NB4 (cell line): ENCODE measurements at places on chromosomes 16 and 17.

DNA sequence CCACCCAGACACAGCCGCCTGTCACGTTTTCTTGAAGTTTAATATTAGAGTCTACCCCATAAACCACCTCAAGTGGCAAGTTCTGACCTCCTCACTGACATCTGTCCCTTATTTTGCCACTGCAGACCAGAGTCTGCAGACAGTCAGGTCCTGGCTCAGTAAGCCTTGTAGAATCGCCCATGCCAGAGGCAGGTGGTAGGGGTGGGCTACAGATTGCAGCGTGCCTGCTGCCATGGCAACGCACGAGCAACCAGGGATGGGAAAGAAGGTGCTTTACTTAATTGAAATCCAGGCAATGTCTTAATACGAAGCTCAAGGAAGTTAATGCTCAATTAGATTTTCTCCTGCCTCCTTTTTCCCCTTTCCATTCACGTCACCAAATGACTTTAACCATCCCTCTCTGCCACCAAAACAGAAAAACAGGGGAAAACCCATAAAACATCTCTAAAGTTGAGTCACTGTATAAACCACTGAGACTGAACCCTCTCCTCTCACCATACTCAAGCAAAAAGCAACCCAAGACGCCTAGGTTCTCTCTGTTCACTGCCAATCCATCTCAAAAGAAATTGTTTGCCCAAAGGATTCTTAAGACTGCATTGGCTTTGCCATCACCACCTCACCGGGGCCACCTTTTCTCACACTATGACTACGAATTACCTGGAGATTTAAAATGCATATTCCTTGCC lies 228.8 kb downstream of the SLC39A11 start:
- no peak for DNase-seq

DNA sequence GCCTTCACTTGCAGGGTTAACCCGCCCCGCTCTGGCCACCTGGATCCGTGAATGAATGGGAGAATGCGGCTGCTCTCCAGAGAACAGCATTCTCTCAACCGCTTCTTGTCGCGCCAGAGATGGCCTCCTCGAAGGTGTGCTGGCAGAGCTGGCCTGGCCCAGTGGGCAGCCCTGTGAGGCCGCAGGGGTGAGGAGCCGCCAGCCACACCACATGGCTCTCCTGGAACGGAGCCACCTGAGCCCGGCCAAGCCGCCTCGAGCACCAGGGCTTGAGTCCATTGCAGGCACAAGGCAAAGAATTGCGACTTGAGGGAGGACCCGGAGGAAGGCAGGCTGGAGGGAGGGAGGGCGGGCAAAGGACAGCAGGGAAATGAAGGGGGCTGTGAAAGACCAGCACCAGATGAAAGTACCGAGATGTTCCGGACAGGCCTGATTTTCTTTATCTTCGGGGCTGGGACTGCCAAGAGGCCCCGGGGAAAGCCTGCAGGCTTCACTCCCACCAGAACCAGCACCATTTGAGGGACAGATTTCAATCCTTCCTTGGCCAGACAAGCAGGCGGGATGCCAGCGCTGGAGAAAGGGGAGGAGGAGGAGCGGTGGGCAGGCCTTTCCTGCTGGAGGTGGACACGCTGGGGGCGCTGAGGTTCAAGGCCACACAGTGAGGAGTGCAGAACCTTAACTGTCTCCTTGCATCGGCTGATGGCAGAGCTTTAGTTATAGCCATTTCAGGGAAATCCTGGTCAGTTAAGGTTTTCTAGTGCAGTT lies 69.4 kb downstream of the MRC2 start:
- DNase-seq = no peak

- no peak for DNase-seq
Observed at GRCh38 chr17:7166873-7167272, 12.3 kb downstream of the ASGR1 start.

DNA sequence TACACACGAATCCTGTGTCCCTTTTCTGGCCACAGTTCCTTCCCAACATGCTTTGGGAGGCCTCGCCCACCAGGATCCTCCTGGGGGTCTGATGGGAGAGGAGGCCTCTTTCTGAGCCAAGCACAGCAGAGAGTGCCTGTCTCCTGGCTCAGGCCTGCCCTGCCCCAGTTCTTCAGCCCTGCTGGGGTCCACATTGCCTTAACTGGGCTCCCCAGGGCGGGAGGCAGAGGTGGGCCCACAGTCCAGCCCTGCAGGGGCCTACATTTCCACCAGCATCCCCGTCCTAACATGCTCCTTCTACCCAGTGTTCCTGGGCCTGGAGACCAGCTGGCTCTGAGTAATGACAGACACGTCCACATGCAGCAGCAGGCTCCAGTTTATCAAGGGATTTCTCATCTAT lies 29.6 kb downstream of the WNT9B start:
- DNase-seq = no peak

DNA sequence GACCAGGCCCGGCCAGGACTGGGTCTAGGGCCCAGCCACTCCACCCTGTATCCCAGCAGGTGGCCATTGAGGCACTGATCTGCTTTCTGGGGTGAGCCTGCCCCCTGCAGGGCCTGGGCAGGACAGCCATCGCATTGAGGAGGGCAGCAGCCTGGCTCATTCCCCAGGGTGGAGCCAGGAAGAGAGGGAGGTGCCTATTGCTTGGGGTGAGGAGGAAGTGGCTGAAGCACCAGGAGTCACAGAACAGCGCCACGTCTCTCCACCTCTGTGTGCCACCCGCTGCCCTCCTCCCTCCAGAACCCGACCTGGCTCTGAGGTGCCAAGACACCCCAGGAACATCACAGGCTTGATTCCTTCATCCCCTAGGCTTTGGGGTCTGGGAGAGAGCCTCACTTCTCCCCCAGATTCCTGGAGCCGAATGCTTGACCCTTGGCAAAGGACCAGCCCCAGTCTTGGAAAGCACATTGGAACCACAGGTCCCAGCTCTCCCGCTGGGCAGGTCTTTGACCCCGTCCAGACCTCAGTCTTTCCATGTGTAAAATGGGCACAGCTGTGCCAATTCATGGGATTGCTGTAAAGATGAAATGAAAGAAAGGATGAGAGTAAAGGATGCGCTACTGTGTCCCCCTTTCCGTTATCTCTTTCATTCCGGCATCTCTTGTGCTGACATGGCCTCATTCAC lies 7.2 kb upstream of the KRT36 start:
- peak; percentile 90 for DNase-seq

GRCh38 chr17:699345-699744 lies 15.3 kb downstream of the VPS53 start:
- DNase-seq = no peak

DNA sequence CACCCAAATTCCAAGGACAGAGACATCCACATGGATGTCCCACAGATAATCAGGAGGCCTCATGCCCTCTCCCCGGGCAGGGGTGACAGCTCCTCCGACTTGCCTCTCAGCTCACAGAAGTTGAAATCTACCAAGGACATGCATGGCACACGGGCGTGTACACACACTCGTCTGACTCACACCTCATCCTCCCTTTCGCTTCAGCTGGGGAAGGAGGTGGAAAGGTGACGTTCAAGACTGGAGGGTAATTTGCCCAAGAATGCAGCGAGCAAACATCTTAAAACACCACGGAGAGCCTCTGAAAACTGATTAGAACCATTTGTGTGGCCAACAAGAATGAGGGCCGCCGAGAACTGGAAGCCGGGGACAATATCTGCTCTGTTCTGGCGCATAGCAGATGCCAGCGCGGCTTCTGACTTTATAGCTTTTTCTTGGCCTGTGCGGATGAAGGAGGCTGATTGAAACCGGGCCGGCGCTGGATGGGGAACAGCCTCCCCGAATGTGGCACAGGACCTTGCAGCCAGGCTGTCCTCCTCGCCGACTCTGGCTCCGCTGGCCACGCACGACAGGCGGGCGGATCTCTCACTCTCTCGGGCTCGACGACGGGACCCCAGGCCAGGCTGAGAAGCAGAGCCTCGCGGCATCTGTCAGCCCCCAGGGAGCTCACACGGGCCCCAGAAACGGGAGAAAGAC lies 100.9 kb downstream of the C16orf95 start:
- DNase-seq = no peak

- DNase-seq = peak; percentile 65
Observed at GRCh38 chr16:31678649-31679325, 151.1 kb downstream of the AHSP start.

- DNase-seq = peak; percentile 81
Observed at GRCh38 chr16:14529010-14529669, 100.9 kb downstream of the PARN start.

- no peak for DNase-seq
Observed at GRCh38 chr16:58343562-58343961, 48.7 kb upstream of the GINS3 start.

DNA sequence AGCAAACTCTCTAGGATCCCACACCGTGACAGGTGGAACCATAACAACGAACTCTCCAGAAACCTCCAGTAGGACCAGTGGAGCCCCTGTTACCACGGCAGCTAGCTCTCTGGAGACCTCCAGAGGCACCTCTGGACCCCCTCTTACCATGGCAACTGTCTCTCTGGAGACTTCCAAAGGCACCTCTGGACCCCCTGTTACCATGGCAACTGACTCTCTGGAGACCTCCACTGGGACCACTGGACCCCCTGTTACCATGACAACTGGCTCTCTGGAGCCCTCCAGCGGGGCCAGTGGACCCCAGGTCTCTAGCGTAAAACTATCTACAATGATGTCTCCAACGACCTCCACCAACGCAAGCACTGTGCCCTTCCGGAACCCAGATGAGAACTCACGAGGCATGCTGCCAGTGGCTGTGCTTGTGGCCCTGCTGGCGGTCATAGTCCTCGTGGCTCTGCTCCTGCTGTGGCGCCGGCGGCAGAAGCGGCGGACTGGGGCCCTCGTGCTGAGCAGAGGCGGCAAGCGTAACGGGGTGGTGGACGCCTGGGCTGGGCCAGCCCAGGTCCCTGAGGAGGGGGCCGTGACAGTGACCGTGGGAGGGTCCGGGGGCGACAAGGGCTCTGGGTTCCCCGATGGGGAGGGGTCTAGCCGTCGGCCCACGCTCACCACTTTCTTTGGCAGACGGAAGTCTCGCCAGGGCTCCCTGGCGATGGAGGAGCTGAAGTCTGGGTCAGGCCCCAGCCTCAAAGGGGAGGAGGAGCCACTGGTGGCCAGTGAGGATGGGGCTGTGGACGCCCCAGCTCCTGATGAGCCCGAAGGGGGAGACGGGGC lies 1.3 kb downstream of the SPN start:
- peak; percentile 90 for DNase-seq

DNA sequence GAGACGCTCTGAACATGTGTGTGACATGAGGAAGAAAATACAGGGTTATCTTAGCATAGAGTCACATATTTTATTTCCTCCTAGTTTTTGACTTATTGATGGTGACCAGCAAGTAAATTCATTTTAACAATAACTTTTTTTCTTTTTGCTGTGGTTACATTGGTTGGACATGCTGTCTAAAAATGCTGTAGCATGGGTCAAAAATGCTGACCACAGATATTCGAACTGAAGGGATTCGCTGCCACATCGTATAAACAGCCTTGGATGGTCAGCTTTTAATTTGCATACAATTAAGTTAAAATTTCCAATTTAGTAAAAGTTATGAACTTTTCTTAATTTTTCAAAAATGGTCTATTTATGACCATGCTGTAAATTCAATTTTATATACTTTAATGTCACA lies 30.5 kb downstream of the RPGRIP1L start:
- no peak for DNase-seq

GRCh38 chr17:21573961-21574610 lies 118.2 kb upstream of the KCNJ18 start:
- DNase-seq = no peak

- DNase-seq = no peak
Observed at GRCh38 chr16:89593841-89594240, 18.3 kb downstream of the CPNE7 start.

- no peak for DNase-seq
Observed at GRCh38 chr16:71218306-71218963, 12.1 kb downstream of the HYDIN start.

DNA sequence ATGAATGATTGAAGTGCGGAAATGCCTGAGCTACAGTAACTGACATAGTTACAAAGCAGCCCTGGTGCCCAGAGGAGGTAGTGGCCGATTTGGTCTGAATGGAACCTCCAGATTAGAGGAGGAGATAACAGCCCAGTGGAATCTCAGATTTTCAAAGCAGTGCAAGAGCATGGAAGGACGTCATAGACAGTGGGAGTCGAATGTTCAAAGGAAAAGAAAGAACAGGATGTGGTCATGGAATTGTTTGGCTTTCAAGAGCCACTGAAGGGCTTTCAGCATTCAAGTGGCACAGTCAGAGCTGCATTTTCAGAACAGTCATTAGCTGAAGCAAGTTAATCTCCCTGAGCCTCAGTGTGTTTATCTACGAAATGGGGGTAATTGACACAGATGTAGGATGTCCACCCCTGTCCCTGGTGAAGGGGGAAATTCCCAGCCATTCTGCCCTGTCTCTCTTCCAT lies 104.6 kb upstream of the CACNG3 start:
- DNase-seq = no peak

- DNase-seq = no peak
Observed at GRCh38 chr17:44487170-44487569, 16.0 kb downstream of the GPATCH8 start.

GRCh38 chr17:78237401-78238012 lies 6.1 kb downstream of the TMEM235 start:
- no peak for DNase-seq

GRCh38 chr16:22969567-22969966 lies 155.6 kb downstream of the HS3ST2 start:
- no peak for DNase-seq

DNA sequence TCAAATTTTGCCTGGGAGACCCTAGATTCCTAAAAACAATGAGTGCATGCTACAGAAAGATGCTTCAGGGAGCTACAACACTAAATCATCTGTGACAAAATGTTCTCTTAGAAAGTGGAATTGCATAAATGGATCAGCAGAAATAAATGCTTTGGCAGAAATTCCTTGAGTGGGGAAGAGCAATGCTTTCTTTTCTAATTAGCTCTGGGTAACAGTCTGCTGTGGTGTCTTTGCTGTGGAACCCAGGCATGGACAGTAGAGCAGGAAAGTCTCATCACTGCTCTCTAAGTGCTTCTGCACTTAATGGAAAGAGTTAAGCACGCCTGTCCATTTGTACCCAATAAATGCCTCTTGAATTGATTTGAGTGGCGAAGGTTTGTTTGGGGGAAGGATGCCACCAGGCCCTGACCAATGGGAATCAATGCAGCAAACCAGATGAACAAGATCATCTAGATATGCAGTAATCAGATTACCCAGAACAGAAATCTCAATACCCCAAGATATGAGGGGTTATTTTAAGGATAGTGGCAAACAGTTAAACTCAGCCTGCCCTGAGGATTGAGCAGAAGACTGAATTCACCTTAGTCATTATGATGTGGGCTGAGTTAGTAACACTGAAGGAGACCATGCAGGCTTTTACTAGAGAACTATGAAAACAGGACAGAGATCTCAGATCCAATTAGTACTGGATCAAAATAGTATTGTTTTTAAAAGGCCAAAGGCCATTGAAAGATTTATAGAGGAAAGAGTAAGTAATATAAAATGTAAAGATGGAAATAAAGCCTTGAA lies 13.6 kb downstream of the HLF start:
- no peak for DNase-seq
